ENCODE measurements at places on chromosomes 16 and 17.

DNA sequence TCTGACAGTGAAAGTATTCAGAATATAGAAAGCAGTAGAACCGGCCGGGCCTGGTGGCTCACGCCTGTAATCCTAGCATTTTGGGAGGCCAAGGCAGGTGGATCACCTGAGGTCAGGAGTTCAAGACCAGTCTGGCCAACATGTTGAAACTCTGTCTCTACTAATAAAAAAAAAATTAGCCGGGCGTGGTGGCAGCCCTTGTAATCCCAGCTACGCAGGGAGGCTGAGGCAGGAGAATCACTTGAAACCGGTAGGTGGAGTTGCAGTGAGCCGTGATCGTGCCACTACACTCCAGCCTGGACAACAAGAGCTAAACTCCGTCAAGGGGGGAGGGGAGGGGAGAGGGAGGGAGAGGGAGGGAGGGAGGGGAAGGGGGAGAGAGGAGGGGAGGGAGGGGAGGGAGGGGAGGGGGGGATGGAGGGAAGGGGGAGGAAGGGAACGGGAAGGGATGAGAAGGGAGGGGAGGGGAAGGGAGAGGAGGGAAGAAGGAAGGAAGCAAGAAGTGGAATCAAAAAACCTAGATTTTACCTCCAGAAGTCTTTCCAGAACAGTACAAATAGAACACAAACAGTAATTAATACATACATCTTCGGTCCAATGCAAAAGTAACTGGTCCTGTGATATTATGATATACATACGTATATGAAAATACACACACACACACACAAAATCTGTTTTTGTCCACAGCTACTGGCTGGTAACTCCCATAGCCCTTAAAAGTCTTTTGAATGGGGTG, 10.9 kb upstream of the NT5C start:
- DNase-seq: no peak

GRCh38 chr17:27577121-27577761, 53.7 kb upstream of the LGALS9 start:
- DNase-seq: no peak

- DNase-seq: no peak
Observed at GRCh38 chr17:7809086-7809790, 24.8 kb upstream of the KDM6B start.

GRCh38 chr17:77381185-77381700, 240.5 kb downstream of the SEC14L1 start:
- DNase-seq: no peak

DNA sequence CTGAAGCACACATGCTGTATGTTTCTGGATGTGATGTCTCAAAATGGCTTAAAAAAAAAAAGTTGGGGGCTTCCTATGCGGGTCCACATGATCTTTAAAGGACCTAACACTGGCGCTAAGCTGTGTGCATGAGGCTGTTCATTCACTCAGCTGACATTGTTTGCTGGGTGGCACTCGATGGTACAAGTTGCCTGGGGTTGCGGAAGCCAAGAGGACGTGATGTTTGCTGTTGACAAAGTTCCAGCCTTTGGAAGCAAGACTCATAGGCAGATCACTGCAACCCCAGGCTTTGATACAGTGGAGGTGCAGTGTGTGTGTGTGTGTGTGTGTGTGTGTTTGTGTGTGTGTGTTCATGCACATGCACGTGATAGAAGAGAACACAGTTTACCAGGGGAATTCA, 29.5 kb upstream of the DNAI2 start:
- no peak for DNase-seq

GRCh38 chr17:17036524-17036998, 5.7 kb upstream of the MPRIP start:
- no peak for DNase-seq

- no peak for DNase-seq
Observed at GRCh38 chr17:78736526-78737079, 45.5 kb downstream of the CYTH1 start.

DNA sequence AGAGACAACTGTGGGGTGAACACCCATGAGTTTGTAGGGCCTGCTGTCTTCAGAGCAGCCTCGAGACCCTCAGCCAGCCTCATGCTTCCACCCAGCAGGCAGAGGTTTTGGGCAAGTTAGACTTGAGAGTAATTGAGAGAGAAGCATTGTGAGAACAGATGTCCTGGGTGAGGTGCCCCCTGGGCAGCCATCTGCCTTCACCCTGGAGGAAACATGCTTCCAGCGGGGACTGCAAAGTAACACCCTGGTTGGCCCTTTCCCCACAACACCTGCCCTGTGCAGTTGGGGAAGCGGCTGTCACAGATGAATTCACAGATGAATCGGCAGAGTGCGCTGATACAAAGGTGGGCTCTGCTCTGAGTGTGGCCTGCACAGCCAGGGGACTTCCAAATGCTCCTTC, 23.4 kb downstream of the ATPAF2 start:
- DNase-seq: no peak

GRCh38 chr16:12268606-12269005, 292.1 kb downstream of the SNX29 start:
- DNase-seq: no peak

DNA sequence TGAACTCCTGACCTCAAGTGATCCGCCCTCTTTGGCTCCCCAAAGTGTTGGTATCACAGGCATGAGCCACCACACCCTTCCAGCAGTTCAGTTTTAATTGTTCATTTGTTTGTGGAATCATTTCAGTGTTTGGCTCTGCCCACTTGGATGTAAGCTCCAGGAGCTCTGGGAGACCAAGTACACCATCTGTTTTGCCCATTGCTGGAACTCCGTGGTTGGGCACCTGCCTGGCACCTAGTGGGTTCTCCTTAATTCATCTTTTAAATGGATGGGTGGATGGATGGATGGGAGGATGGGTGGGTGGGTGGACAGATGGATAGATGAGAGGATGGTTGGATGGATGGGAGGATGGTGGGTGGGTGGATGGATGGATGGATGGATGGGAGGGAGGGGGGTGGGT, 953 bp upstream of the NECAB2 start:
- DNase-seq: no peak

DNA sequence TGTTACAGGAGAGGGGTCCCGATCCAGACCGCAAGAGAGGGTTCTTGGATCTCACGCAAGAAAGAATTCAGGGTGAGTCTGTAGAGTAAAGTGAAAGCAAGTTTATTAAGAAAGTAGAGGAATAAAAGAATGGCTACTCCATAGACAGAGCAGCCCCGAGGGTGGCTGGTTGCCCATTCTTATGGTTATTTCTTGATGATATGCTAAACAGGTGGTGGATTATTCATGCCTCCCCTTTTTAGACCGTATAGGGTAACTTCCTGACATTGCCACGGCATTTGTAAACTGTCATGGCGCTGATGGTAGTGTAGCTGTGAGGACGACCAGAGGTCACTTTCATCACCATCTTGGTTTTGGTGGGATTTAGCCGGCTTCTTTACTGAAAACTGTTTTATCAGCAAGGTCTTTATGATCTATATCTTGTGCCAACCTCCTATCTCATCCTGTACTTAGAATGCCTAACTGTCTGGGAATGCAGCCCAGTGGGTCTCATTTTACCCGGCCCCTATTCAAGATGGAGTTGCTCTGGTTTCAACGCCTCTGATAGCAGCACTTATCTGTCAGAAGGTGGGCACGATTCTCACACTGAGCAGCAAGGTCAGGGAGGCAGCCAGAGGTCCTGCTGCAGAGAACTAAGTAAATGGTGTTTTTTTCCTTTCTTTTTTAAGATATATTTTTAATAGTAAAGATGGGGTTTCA, 26.5 kb upstream of the XYLT2 start:
- DNase-seq: no peak

- no peak for DNase-seq
Observed at GRCh38 chr17:28929787-28930186, 21.5 kb downstream of the PHF12 start.

- DNase-seq: no peak
Observed at GRCh38 chr17:67476787-67477335, 99.8 kb downstream of the PITPNC1 start.

DNA sequence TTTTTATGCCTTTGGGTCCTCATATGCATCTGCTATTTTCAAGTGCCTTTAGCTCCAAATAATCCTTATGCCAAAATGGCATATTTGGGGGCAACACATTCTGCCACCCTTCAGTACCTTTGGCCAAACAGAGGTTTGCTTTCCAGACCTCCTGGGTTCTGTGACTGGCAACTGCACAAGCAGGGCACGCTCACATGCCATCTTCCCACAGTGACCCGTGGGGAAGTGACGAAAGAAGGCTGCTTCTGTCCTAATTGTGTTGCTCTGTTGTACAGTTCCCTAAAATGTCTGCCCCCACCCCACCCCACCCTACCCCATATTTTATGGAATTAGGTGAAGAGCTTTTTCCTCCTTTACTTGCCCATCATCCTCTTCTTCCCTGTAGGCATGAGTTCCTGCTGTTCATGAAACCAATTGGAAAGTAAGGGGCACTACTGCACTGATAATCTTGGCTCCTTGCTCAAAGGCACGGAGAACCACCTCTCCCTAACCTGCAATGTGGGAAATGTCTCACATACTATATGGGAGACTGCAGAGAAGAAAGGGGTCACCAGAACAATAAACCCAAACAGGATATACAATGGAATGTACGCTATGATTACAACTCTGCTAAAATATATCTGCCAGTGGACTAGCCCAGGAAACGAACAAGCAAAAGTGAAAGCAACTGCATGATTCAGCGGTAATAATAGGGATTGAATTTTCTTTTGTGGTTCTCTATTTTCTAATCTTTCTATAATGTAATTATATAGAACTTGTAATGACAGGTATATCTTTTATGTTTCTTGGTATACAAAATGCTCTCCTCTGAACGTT, 3.3 kb upstream of the SLFN12L start:
- DNase-seq: no peak

- DNase-seq: no peak
Observed at GRCh38 chr17:80445007-80445725, 30.2 kb downstream of the ENDOV start.

- DNase-seq: no peak
Observed at GRCh38 chr17:72125226-72125651, 4.4 kb downstream of the SOX9 start.

- DNase-seq: no peak
Observed at GRCh38 chr16:89409161-89409711, 81.1 kb downstream of the ANKRD11 start.

DNA sequence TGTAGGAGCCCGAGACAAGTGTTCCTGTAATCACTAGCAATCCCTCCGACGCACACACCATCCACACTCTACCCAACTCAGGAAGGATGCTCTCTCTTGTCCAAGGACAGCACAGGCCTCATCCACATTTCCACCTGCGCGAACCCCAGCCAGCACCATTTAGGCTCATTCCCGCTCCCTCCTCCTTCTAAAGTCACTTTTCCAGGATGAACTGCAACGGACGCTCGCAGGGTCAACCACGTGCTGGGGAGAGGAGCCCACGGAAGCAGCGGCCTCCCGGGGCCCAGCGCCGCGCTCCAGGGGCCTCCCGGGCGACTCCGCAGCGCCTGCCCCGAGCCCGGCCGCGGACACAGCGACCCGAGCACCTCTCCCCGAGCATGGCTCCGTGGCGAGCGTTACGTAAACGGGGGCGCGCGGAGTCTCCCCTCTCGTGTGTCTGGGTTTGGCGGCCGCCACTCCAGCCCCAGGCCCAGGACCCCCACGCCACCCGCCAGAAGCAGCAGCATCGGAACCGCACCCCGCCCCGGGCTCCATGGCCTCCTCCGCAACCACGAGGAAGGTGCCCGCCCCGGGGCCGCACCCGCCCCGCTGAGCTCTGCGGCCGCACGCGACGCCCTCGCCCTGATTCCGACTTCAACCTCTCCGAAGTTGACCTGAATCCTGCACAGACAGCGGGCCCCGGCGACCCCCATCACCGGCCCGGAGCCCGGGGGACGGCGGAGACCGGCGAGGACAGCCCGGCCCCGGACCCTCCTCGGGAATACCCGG, 668 bp downstream of the USP36 start:
- no peak for DNase-seq

GRCh38 chr16:31110106-31111034, 2.2 kb downstream of the BCKDK start:
- no peak for DNase-seq

GRCh38 chr17:17035490-17035889, 6.8 kb upstream of the MPRIP start:
- no peak for DNase-seq

DNA sequence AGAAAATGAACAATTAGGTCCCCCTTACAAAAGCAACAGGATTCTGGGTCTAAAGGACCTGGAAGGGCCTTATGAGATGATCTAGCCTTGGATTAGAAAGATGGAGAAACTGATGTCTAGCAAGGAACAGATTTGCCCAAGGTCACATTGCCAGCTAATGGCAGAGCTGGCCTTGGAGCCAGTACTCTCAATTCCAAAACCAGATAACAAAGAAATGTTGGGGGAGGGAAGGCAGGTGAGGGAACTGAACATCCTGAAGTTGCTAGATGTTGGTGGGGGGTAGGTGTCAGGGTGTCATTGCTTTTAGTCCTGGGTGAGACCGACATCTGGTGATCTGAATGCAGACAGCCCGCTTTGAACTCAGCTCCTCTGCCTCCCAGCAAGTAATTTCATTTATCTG, 11.3 kb upstream of the ZNF423 start:
- DNase-seq: no peak

GRCh38 chr17:13477180-13477611, 124.5 kb downstream of the HS3ST3A1 start:
- no peak for DNase-seq

DNA sequence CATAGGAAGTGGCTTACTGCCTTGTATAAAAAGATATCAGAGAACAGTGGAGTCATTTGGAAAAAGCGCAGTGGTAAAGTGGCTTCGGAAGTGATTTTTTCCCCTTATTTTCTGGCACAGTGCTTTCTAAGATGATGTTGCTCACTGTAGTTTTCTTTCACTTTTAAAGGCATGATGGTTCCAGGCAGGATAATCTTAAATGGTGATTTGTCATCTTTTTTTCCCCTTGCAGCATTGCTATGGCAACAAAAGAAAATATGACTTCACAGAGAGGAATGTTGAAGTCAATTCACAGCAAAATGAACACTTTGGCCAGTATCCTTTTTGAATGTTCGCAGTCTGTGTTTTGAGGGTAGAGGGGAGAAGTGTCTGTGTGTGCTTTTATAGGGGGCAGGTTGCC, 42.5 kb downstream of the GOSR1 start:
- no peak for DNase-seq

DNA sequence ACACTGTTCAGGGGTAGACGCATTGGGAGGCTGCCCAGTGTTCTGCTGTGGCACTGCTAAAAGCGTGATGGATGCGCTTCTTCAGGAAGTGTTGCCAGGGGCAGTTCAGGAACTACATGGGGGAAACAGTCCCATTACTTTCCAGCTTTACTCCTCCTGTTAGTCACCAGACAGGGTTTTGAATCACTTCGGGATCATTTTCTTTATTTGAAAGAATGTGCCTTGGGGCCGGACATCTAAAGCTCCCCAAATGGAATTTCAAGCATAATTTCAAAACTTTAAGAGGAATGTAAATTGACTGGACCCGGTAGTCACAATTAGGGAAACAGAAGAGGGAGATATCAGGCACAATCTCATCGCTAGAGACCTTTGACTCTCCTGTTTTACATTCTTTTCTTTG, 1.3 kb upstream of the KRTAP2-1 start:
- no peak for DNase-seq

GRCh38 chr17:17792551-17793377, 44.0 kb downstream of the SREBF1 start:
- no peak for DNase-seq

All from cerebellar nuclear complex (tissue), 1 donor.